ENCODE measurements at places on chromosomes 4 and X.

DNA sequence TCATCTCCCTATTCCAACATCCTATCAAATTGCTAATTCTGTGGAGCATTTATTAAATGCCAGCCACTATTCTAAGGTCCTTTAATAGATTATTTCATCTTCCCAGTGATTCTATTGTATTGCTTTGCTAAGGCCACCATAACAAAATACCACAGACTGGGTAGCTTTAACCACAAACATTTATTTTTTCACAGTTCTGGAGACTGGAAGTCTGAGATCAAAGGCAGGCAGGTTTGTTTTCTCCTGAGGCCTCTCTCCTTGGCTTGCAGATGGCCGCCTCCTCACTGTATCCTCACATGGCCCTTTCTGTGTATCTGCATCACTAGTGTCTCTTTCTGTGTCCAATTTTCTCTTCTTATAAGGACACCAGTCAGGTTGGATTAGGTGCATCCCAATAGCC is 64.5 kb downstream of the CPE start:
- no peak overlapping the region for H3K27ac ChIP-seq
- DNase-seq: no peak
- peaks cover 18% of the 10 kb centered on the region for H3K27me3 ChIP-seq
- H3K4me3 ChIP-seq: no peak overlapping the region

- peak overlapping the region; percentile 91 for H3K27ac ChIP-seq
- peak overlapping the region; percentile 94 for H3K4me3 ChIP-seq
- H3K36me3 ChIP-seq: no peaks in the 10 kb centered on the region
These were observed 1.2 kb downstream of the AKAP17A start for GRCh38 chrX:1592470-1593142.

- peak; percentile 38 for DNase-seq
- H3K4me3 ChIP-seq: peak overlapping the region; percentile 57
- peak overlapping the region; percentile 94 for H3K27ac ChIP-seq
- no peaks in the 10 kb centered on the region for H3K36me3 ChIP-seq
- no peaks in the 10 kb centered on the region for H3K27me3 ChIP-seq
These were observed 57.2 kb upstream of the FAM9C start for GRCh38 chrX:13101441-13102139.

- H3K27ac ChIP-seq: no peak overlapping the region
- no peak for DNase-seq
- peaks cover 21% of the 10 kb centered on the region for H3K4me1 ChIP-seq
- no peak overlapping the region for H3K4me3 ChIP-seq
- no peaks in the 10 kb centered on the region for H3K36me3 ChIP-seq
These were observed 145.7 kb downstream of the NR3C2 start for GRCh38 chr4:148296498-148296897.

- H3K4me1 ChIP-seq: no peaks in the 10 kb centered on the region
- DNase-seq: no peak
- no peak overlapping the region for H3K4me3 ChIP-seq
- no peak overlapping the region for H3K27ac ChIP-seq
- no peaks in the 10 kb centered on the region for H3K36me3 ChIP-seq
These were observed 54.2 kb downstream of the QRFPR start for GRCh38 chr4:121326597-121326996.

DNA sequence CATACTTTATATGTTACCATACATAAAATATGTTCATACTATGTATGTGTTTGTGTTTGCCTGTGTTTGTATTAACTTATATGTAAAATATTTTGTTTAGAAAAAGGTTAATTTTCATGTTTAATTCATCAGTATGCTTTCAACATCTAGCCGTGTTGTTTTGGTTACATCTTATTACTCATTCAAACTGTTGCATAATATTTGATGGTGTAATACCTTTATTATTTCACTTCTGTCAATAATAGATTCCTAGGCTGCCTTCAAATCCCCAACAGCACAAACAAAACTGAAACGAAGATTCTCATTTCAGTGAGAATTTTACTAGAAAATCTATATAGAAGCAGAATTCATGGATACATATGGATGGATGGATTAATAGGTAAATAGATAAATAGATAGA is 462.3 kb upstream of the ADGRL3 start:
- H3K4me3 ChIP-seq: no peak overlapping the region
- H3K27me3 ChIP-seq: no peaks in the 10 kb centered on the region
- no peak overlapping the region for H3K27ac ChIP-seq
- H3K36me3 ChIP-seq: no peaks in the 10 kb centered on the region
- no peaks in the 10 kb centered on the region for H3K4me1 ChIP-seq

- H3K27me3 ChIP-seq: no peaks in the 10 kb centered on the region
- no peak for DNase-seq
- peaks cover 14% of the 10 kb centered on the region for H3K4me1 ChIP-seq
- H3K27ac ChIP-seq: peak overlapping the region; percentile 1
- no peak overlapping the region for H3K4me3 ChIP-seq
These were observed 70.5 kb downstream of the SEL1L3 start for GRCh38 chr4:25792200-25792791.

DNA sequence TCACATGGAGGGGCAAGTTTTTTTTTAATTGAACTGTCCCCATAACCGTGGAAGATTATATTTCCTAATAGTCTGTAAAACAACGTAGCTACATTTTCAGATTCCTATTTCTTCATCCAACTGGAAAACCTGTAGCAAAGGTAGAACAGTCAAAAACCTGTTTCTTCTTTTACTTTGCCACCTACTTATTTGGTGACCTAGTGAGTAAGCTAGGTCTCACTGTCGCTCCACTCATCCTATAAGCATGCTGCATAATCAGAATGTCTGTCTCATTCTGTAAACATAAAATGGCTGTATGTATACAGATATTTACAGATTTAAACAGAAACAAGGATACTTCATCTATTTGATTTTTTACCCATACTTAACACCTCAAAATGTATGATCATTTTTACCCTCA is 20.4 kb downstream of the MAML3 start:
- H3K4me3 ChIP-seq: no peak overlapping the region
- H3K27me3 ChIP-seq: peaks cover 33% of the 10 kb centered on the region
- H3K4me1 ChIP-seq: peaks cover 4% of the 10 kb centered on the region
- DNase-seq: no peak
